ENCODE measurements at places on chromosomes 13 and 19.
A peak's percentile ranks its signal among the peaks of the same experiment; 100 is the strongest.

DNA sequence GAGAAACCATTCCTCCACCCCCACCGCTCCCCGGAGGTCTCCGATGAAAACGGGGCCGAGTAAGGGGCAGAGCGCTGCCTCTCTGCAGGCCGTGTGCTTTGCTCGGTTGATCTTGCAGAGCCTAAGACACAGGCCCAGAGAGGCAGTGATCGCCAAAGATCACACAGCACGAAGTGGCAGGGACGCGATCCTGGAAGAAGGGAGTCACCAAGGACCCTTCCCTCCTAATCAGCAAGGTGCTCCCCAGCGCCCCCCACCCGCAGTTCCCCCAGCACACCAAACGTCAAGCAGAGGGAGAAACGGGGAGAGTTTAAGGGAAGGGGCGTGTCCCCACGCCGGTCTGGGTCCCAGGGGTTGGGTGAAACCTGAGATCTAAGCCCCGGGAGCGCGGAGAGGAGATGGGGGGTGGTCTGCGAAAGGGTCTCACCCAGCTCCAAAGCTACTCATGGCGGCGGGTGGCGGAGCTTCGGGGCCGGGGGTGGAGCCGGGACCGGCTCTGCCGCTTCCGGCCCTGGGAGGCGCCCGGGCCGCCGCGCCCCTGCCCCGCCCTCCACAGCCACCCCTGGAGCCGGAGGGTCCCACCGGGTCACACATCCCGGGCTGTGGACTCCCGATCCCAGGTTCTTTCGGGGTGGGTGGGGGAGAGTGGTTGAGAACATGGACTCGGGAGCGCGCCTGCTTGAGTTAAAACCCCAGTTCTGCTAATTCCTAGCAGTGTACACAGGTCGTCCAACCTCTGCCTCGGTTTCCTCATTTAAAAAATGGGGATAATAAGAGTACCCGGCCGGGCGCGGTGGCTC lies at the start of gene EML2:
EML2 (minus strand) TSS at position 468 of the 800 bp plus-strand sequence; CDS start at position 447, 21 bp downstream.
- DNase-seq: peak; percentile 79

DNA sequence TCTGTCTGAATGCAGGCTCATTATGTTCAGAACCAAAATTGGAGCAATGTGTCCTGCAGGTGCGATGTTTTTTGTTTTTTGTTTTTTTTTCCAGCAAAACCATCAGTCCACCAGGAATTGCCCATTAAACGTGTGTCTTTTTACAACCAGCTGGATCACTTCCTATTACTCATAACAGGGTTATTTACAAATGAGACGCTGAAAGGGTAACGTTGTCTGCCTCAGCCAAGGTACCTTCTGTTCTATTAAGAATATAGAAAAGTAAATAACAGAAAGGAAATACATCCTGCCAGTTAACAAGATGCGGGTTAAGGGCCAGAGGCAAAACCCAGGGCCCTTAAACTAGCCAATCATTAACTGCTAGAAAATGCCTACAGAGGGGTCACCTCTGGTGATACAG lies 590.4 kb downstream of the TBC1D4 start:
- no peak for DNase-seq

DNA sequence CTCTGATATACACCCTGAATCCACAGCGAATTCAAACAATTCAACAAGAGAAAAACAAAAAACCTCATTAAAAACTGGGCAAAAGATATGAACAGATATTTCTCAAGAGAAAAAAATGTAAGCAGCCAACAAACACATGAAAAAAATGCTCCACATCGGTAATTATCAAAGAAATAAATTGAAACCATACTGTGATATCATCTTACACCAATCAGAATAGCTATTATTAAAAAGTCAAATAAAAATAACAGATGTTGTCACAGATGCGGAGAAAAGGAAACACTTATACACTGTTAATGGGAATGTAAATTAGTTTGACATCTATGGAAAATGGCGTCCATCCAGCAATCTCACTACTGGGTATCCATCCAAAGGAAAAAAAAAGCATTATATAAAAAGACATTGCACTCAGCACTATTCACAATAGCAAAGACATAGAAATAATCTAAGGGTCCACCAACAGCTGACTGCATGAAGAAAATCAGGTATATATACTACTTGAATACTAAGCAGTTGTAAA lies 1495.0 kb upstream of the PCDH20 start:
- DNase-seq: no peak

GRCh38 chr13:103282571-103283450 lies 216.6 kb upstream of the SLC10A2 start:
- peak; percentile 30 for DNase-seq

DNA sequence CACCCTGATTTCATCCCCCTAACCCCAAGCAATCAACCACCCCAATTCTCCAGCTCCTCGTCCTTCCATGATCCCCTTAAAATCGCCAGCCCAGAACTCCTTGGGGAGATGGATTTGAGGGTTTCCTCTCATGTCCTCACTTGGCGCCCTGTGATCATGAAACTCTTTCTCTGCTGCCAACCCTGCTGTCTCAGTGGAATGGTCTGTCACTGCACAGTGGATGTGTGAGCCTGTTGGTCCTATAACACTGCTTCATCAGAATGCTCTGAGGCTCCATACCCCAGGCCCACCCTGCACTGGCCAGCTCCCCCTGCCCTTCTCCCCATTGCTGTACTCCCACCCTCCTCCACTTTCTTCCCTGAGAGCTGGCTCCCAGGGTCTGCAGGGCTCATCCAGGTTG lies 12.6 kb upstream of the ZNF792 start:
- DNase-seq: no peak

DNA sequence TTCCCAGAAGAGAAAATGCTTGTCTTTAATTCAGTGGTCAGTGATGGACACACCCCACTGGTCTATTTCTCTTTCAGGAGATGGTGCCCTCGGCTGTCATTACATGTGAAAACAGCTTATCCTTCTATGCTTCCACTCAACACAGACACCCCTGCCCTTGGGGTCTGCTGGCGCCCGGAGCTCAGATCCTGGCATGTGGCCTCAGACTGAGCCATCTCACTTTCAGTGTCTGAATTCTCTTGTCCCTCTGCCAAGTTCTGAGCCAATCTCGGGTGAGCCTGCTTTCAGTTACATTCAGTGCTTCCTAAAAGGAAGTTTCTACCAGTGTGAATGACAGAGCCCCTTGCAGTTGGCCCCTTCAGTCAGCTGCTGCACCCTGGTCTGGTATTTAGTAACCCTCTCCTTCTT lies 293.6 kb downstream of the DNAJC15 start:
- peak; percentile 65 for DNase-seq

DNA sequence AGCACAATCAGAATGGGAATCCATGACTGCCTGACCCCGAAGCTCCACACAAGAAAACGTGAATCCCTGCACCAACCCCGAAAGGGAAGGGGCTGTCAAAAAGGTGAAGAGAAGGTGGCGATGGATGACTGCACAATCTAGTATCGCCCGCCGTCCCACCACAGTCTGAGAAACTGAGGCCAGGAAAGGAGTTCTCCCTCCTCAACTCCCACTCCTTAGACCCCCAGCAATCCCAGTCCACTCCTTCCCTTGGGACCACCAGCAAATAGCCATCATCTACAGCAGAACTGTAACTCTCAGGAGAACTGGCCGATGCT lies 451 bp downstream of the NOSIP start:
- no peak for DNase-seq

GRCh38 chr13:103965506-103966243 lies 899.5 kb upstream of the SLC10A2 start:
- DNase-seq: no peak

Data from hepatocyte (in vitro differentiated cells).